ENCODE measurements at places on chromosomes 11 and 22.

DNA sequence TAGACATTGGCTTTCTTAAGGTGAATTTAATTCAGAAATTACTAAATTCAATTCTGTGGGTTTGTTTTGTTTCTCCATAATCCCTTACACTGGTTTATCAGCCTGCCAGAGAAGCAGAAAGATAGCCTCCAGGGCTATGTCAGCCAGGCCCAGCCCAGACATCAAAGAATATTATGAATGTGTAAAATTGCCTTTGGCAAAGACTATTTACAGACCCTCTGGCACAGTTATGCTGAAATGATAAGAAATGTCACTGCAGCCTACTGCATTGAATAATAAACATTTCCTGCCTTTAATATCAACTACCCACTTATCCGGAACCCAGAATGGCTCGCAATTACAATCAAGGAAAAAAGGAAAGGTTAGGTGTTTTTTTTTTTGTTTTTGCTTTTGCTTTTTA, 562.5 kb upstream of the LRRC4C start:
- DNase-seq = no peak

- no peak for DNase-seq
Measured at GRCh38 chr11:131073167-131073566, 156.9 kb upstream of the SNX19 start.

- DNase-seq = peak; percentile 28
Measured at GRCh38 chr11:9651899-9652748, 11.8 kb upstream of the SWAP70 start.

GRCh38 chr11:117203069-117203407, 3.9 kb downstream of the TAGLN start:
- no peak for DNase-seq

GRCh38 chr22:27988704-27989103, 69.6 kb upstream of the PITPNB start:
- peak; percentile 32 for DNase-seq

GRCh38 chr22:17569971-17570511, 6.7 kb downstream of the SLC25A18 start:
- no peak for DNase-seq

DNA sequence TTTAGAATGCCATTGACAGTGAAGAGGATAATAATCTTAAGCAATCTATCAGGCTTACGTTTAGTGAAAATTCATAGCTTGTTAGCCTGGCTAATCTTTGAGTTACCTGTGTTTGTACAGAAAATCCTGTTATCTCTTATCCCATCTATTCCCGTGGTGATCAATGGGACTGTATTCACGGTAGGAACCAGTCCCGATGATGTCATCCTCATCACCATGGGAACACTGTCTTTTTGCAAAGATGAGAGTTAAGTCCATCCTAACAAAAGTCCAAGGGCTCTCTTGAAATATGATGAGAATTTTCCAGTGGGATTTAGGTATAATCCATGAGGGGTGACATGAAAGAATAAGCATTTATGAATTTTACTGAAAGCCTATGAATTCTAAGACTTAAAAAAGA, 762.2 kb downstream of the ETS1 start:
- DNase-seq = no peak

DNA sequence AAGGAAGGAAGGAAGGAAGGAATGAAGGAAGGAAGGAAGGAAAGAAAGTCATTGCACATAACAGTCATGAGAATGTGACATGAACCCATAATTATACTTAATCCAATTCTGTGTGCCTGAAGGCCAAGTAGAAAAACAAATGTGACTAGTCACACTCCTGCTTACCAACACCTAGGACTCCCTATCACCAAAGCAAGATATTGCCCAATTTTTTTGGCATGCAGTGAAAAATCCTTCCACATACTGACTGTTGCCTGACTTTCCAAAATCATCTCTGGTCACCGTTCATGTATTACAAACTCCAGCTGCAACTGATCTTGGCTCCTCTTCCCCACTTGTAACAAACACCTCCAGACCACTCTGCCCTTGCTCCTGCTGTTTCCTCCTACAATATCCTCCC, 516.8 kb downstream of the OPCML start:
- no peak for DNase-seq

DNA sequence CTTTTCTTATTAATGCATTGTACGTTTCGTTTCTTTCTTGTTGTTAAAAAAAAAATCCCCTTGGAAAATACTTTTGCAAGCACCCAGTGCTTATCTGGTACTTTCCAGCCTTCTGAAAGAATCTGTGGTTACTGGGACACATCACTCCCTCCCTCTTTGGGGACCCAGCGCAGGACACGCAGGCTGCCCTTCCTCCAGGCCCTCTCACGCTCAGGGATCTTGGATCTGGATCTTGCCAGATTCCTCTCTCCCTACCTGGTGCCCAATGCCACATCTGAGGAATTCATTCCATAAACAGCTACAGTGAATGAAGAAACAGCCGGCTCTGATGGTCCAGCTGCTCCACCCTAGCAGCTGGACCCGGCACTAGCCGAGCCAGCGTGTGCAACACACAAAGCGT, 55.7 kb downstream of the PHF21B start:
- DNase-seq = no peak

DNA sequence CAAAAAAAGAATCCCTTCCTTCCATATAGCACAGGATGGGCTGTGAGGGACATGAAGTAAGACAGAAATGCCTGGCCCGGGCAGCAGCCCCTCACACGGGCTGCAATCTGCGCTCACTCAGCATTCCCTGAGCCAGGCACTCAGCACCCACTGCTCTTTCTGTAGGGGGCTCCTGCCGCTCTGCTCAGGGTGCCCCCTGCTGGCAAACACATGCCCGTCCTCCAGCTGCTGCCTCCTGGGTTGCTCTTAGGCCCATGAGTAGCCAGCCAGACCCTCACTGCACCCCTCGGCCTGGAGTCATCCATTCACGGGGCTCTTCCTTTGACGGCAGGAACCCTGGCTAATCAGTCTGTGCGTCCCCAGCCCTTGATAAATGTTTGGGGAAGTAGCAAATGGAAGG, 6.9 kb downstream of the MCAT start:
- no peak for DNase-seq

DNA sequence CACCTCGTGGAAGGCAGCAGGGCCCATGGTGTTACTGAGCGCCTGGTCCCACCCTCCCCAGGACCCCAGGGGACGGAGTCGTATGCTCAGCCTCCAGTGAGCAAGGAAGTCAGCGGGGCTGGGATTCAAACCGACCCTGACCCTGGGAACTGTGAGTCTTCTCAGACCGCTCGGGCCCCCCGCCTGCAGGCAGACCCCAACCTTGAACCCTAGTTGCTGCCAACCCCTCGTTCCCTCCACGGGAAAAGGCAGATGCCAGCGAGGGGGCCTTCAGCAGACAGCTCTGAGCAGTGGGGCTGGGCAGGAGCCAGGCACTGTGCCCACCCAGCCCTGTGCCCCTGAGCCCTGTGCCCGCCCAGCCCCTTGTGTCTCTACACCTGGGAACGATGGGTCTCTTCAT, 6.4 kb downstream of the SLC16A8 start:
- no peak for DNase-seq

- DNase-seq = no peak
Measured at GRCh38 chr11:63939397-63939891, 642 bp downstream of the NAA40 start.

DNA sequence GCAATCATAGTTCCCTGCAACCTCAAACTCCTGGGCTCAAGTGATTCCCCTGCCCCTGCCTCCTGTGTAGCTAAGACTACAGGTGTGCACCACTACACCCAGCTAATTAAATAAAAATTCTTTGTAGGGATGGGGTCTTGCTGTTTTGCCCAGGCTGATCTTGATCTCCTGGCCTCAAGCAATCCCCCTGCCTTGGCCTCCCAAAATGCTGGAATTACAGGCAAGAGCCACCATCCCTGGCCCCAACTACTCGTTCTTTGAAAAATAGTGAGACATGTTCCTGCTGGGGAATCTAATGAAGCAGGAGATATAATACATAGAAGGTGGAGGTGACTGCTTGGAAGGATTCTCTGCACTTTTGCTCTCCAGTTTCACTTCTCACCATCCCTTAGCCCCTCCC, 40.1 kb upstream of the RFPL3 start:
- DNase-seq = peak; percentile 17

- DNase-seq = peak; percentile 54
Measured at GRCh38 chr11:3920148-3920852, 64.8 kb downstream of the STIM1 start.

DNA sequence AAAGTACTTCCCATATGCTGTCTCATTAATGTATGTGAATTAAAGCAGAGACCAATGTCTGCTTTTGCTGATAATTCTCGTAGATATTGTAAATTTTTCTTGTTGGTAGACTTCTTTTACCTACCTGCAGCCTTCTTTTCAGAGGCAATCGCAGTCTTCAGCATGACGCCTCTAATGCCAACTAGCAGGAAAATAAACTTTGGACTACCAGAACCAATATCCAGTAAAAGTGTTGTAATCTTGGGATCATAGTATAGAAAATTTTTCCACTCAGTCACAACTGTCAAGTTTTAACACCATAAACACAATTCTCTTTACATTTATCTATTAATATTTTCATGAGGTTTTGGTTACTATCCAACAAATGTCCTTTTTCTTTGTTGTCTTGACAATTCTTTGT, 2.3 kb downstream of the DEPDC7 start:
- no peak for DNase-seq

GRCh38 chr11:129768356-129768755, 47.3 kb upstream of the TMEM45B start:
- DNase-seq = no peak

DNA sequence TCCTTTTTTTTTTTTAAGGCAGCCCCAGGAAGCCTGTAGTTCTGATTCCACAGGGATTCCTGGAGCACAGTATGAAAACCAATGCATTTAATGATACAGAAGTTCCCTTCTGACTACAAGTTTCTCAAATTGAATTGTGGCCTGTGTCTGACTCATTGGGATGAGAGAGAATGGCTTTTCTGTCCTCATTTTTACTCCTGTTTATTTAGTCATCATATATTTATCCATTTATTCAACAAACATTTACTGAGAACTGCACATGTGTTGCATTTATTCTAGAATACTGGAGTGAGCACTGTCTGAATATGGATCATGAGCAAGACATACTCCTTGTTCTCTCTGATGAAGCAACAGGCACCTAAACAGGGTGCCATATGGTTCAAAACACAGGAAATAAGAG, 231.2 kb downstream of the NTM start:
- no peak for DNase-seq

DNA sequence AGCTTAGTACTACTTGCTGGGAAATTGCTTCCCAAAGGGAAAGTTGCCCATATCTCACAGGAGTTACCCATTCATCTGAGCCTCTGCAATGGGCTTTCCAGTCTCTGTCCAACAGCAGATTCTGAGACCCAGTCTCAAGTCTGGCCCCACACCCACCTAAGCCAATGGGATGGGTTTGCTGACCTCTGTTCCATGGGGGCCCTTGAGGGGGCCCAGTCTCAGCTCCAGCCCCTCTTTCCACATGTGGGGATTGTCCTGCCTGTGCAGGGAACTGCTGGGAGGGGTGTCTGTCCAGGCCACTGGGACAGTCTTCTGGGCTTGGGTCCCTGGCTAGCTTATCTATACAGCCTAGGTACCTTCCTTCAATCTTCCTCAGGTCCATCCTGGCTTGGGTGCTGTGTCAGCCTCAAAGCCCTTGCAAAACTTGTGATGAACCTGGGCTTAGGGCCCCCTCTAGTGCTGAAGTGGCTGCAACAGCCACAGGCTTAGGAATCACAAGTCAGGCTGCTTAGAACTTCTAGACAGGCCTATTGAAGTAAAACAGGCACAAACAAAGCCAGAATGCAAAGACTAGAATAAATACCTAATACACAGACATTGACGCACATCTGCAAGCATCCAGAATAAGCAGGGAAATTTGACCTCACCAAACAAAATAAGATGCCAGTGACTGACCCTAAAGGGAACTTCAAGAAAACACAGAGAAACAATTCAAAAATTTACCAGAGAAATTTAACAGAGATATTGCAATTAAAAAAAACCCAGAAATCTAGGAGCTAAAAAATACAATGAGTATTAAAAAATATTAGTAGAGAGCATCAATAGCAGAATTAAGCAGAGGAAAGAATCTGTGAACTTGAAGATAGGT, 11.7 kb upstream of the PATL1 start:
- DNase-seq = peak; percentile 69

GRCh38 chr11:65410936-65411680, 11.5 kb upstream of the NEAT1 start:
- DNase-seq = no peak

GRCh38 chr11:17021511-17021910, 7.3 kb upstream of the PLEKHA7 start:
- DNase-seq = no peak

DNA sequence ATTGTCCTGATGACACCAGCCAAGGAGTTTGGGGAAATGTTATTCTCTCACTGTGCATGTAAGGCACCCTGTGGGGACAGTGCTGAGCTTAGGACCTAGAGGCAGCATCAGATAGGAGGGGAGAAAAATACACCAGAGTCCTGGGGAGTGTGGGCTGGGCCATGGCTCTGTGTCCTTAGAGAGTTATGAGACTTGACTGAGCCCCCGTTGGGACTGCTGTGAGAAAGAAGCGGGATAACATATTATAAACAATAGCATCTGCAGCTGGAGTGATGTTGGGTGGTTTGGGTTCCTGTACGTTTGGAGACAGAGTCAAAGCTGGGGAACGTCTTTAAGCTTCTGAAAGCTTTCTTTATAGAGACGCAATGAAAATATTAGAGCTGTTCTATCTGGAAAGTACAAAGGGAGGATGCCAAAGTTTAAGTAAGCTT, 90.9 kb upstream of the CRTAM start:
- no peak for DNase-seq

DNA sequence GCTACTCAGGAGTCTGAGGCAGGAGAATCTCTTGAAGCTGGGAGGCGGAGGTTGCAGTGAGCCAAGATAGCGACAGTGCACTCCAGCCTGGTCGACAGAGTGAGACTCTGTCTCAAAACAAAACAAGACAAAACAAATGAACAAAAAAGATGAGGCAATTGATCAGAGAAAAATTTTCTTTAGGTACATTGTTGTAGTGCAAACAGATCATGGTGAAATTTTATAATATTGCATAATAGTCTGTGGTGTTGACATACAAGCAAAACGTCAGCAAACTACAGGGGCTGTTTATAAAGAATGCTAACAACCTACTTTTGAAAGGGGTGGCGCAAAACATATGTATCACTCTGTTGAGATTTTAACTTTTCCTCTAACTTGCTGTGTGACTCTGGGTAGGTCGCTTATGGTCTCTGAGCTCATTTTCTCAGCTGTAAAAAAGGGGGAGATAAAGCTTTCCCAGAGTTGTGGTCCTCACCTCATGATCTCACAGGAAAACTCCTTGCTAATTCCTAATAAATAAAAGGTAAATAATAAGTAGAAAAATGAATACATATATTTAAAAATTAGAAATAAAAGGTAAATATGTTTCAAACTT, 64.8 kb upstream of the NUP160 start:
- DNase-seq = no peak
